ENCODE measurements at places on chromosomes 2 and 18.

DNA sequence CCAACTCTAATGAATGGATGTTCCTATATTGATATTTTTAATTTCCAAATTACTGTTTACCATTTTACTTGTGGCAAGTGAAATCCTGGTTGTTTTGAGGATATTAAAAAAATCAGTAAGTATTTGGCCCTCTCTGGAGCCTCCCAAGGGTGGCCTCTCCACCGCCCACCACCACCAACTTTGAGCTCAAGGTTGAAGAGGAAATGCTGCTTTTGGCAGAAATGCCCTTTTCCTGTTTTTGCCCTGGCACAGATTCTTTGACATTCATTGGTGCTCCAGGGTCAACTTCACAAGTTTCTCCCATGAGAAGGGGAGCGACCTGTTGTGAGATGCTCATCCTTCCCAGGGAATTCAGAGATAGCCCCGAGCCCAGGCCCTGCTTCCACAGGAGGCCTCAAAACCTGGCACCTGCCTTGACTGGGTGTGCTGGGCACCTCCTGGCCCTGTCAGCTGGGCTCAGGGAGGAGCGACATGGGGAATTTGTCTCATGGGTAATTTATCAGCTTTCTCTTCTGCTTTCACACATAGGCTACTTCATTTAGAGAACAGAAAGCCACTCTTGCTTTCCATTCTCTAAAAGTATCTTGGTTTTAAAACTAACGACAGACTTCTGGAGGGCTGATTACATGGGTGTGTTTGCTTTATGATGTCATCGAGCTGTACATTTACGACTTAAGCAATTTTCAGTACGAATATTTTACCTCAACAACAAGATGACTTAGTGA lies 6.9 kb downstream of the CD8A start:
- no peak for DNase-seq

DNA sequence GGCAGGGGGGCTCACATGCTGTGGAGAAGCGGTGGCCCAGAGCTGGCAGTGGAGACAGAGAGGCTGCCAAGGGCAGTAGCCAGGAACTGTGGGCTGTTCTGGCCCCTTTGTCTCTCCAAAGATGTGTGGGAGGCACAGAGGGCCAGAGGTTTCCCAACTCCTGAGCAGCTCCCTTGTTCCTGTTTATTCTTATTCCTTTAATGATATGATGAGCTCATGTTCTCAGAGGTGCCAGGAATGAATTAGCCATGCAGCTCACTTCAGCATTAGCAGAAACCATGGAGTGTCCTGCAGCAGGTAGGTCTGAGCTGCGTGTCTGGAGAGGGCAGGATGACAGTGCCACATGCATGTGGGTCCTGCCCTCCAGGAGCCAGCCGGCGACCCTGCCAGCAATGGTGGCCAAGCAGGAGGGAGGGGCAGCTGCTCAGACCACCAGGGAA lies 77.9 kb upstream of the FZD7 start:
- no peak for DNase-seq

DNA sequence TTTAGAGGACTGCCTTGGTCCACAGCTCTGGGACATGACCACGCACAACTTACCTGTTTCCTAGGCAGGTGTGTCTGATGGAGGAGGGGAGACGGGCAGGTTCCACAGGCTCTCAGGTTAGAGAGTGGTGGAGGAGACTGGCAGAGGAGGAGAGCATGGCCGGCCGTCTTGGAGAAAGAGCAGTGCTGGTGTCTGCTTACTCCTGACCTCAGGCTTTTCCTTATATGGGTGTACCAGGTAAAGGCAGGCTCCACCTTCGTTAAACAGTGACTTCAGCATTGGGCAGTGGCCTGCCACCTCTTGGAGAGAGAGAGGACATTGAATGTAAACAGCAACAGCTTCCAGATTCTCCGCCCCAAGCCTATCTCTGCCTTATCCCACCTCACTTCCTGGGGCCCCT lies at the start of gene CAPN13:
TSS of gene CAPN13 (minus strand) at position 198 of the 400 bp plus-strand sequence. CDS start 20,121 bp downstream, outside the sequence.
- DNase-seq = no peak

- DNase-seq = peak; percentile 89
These were observed 7.7 kb upstream of the COL6A3 start for GRCh38 chr2:237421542-237422116.

GRCh38 chr2:143937723-143938350 lies 582.1 kb downstream of the ZEB2 start:
- DNase-seq = no peak
